ENCODE measurements at places on chromosomes 6 and 20.

DNA sequence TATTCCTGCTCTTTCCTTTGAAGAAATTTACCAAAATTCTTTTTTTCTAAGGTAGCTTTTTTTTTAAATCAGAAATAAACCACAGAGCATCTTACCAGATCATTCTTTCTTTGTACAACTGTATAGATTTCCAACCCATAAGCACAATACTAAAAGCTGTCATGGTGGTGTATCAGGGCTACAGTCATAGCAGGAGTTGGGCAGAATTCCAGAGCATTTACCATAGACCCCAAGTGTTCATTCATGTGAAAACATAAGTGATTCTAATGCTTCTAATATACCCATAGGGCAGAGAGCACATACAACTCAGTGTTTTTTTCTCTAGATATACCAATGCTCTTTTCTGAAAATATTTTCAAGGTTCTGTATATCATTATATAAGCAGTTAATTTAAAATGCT lies 392.5 kb downstream of the FRK start:
- DNase-seq = no peak

DNA sequence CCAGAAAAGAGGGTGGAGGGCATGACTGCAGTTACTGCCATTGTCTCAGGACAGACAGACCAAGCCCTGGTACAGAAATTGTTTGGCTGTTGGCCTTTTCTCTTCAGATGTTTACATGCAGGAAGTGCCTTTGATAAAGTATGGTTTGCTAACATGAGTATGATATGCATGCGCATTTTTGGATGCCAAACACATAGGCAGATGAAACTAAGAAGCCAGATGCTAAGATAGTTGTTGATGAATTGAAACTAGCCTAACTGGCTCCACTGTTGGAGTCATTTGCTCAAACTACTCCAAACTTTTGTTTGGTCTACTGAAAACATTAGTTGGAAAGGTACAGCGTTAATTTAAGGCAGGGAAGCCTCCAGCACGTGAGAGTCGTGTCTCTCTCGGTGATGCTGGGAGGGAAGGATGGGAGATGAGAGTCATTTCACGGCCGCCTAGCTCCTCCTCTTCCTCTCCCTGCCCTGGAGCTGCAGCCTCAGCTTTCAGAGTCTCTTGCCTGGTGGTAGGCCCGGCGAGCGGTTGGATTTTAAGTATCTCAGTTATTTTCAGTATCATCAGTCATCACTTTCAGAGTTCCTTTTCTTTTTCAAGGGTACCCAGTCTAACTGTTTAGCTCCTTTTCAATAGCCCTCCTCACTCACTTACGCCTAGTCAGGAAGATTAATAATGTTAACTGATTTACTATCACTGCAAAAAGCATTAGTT lies 29.7 kb downstream of the RREB1 start:
- no peak for DNase-seq

GRCh38 chr6:105250533-105250932 lies 70.7 kb upstream of the POPDC3 start:
- DNase-seq = no peak

GRCh38 chr6:56789879-56790278 lies 147.2 kb upstream of the DST start:
- no peak for DNase-seq

GRCh38 chr6:29414588-29414987 lies at the start of gene OR12D1:
Gene OR12D1 (plus strand): TSS chr6:29414928.
- no peak for DNase-seq

- DNase-seq = no peak
Measured at GRCh38 chr20:54221353-54221752, 13.5 kb downstream of the PFDN4 start.

DNA sequence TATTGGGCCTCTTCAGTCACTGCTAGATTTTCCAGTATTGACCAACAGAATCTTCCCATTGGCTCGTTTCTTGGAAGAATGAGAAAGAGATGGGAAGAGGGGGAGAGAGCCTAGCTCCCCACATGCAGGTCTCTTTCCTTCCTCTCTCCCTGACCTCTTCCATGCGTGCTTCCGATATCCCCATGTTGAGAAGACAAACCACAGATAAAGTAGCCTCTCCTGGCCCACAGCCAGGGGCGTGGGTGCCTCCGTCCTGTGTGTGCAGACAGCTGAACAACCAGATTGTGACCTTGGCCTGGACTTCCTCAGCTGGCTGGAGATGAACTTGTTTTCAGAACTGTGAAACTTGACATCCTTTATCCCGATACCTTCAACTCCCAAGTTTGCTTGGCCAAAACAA lies 71.0 kb downstream of the EDN3 start:
- DNase-seq = no peak

All from right forelimb (tissue), 1 donor.